ENCODE measurements at places on chromosomes 16 and 17.

- no peak for DNase-seq
These were observed 67.7 kb downstream of the MPRIP start for GRCh38 chr17:17109907-17110306.

DNA sequence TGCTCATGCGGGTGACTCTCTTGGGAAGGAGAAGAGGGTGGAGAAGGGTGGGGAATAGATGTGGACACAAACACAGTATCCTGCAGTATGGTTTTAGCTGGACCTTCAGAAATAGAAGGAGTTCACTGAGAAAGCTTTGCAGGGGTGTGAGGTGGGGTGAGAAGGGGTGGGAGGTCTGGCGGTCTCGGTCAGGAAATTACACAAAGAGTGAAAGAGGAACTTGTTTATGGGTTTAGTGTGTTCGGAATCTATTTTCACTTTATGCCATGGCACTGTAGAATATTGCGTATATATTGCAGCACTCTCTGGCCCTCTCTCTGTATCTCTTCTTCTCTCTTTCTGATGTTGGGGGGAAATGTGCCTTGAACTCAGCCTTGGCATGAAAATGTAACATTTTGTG is 148.2 kb upstream of the GOT2 start:
- DNase-seq, result no peak

GRCh38 chr16:46817961-46818360 is 13.0 kb downstream of the C16orf87 start:
- DNase-seq, result no peak

DNA sequence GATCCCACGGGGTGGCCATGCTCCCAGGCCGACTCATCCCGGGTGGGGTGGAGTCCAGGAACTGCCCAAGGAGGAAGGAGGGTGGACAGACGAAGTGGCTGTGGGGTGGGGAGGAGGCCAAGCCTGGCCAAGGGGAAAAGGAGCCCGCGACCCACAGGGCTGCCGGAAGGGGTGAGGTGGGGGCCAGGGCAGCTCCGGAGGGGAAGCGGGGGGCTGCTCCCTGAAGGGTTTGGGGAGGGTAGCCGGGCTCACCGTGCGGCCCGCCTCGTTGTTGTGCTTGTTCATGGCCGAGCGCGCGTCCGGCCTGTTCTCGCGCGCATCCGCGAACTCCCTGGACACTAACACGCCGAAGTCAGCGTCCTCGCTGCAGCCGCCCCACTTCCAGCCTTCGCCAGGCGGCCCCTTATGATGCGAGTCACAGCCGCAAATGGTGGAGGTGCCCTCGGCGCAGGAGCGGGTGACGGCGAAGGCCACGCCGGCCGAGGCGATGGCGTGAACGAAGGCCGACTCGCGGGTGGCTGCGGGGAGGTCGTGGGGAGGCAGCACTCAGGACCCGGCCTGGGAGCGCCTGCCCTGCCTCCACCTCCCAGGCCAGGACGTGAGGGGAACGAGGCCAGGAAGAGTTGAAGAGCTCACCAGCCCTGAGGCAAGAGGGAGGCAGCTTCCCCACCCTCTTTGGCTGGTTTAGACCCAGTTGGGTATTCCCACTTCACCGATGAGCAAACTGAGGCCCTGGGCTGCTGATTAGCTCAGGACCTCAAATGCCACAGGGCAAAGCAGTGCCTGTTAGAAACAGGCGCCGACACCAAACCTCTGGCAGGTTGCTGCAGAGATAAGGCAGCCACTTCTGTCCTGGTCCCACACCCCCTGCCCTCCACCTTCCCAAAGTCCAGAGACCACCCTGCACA is 48.7 kb downstream of the WNT3 start:
- no peak for DNase-seq

DNA sequence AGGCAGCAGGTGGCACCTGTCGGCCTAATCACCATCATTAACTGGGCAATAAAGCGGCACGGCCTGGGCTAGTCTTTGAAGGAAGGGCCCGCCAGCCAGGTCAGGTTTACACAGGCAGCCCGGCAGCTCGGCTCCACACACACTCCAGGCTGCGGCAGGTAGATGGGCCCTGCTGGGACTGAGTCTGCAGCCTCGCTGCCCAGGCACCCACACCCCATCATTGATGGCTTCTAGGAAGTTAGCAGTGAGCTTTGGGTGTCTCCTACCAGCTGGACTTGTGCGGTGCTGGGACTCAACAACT is 6.8 kb upstream of the FOXN1 start:
- DNase-seq, result no peak

GRCh38 chr16:60674241-60674640 is 1362.0 kb downstream of the CDH8 start:
- DNase-seq, result no peak
